ENCODE measurements at places on chromosomes 3 and 15.
A peak's percentile ranks its signal among the peaks of the same experiment; 100 is the strongest.

DNA sequence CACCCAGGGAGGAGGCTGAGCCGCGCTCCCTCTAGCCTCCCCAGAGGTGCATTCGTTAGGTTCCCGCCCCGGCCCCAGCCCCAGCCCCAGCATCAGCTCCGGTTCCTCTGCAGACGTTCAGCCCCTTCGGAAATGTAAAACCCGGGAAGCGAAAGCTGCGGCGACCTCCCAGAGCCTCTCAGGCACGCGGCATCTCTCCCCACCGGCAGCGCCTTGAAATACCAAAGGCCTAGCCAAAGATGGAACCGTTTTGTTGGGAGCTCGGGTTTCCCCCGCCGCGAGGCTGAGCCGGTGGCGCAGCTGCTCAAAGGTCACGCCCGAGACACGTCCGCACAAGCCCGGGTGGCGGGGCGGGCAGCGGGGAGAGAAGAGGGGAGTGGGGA is 77.8 kb upstream of the HES1 start:
- DNase-seq, result no peak

GRCh38 chr3:53858096-53858741 is 11.9 kb downstream of the IL17RB start:
- DNase-seq, result no peak

DNA sequence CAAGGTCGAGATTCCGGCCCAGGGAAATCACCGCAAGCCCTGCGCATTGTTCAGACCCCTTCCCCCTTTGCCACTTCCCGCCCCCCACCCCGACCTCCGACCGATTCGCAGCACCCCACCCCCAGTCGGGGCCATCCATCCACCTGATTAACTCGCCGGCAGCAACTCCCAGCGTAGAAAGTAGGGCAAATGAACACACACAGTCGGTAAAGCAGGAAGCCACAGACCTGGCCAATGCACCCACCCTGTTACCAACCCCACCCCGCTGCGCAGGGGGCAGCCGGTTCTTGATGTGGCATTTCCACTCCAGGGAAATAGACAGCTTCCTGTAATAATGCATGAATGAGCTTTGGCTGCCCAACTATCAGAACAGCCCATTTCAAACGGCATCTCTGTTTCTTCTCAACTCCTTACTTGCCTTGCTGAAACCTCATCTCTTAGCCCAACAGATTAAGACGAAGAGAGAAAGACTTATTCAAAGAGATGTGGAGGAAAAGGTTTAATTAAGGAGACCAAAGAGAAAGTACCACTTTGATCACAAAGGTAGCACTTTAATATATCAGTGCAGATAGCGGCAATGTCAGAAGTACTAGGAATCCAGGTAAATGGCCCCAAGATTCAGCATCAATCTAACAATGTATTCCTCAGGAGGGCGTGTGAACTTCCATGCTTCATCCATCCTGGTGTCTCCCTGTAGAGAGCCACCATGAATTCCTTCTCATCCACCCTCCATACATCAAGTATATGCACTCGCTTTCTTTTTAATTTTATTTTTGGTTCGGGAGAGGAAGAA is 1.9 kb downstream of the TNIK start:
- no peak for DNase-seq

- DNase-seq, result no peak
Measured at GRCh38 chr3:38473229-38473628, 19.5 kb downstream of the ACVR2B start.

DNA sequence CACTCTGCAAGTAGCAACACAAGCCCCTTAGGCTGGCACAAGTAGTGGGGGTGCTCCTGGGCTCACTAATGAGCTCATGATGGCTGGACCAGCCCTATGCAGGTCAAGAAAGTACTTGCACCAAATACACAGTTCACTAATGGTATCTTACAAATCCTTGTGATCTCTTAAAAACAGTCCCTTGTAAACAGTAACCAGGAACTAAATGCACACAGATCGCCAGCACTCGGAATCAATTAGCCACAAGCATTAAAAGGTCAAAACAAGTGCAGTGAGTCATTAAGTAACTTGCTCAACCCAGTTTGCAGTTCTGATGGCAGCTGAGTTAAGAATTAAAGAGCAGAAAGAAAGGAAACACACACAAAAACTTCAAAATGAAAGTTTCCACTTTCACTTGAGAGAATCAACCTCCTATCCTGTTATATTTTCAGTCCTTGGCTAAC is 43.2 kb downstream of the ARHGEF3 start:
- peak; percentile 43 for DNase-seq

DNA sequence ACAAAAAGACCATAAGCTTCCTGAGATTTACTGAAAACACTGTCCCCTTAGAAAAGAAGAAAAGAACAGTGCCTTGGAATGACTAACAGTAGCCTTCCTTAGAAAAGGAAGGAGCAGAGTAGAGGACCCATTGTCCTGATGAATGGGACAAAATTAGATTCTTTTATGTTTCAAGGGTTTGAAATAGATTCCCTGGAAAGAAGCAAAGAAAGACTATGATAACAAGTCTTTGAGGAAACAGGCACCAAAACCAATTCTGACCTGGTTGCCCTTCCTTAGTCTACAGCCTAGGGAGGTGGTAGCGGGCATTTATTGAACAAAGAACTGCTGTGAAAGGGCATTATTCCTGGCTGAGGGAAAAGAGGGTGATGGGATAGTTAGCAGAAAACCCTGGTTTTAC is 1024.8 kb downstream of the TBL1XR1 start:
- DNase-seq, result no peak

DNA sequence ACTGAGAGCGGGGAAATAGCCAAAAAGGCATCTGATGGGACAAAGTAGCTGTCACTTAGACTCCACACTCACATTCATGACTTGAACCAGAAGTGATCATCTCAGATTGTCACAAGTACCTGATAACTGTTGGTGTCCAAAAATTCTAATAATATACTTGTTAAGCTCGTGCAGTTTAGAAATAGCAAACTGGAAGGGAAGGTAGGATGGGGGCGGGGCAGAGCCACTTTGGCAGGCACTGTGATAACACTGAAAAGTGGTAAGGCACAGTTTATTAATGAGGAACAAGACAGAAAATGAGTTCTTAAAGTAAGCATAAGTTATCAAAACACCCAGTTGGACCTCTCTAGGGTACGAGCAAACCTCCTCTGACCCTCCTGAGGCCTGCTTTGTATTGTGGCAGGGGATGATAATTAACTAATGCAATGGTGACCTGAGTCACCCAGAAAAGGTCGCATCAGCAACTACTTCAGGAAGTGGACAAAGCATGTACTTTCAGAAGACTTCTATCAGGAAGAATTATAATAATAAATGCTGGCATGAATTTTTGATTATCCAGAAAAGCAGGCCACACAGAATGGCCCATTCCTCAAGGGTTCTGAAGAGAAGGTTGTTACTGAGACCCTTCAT is 54.4 kb downstream of the ADCY5 start:
- no peak for DNase-seq

GRCh38 chr3:151896246-151897012 is 23.0 kb downstream of the SUCNR1 start:
- peak; percentile 11 for DNase-seq

DNA sequence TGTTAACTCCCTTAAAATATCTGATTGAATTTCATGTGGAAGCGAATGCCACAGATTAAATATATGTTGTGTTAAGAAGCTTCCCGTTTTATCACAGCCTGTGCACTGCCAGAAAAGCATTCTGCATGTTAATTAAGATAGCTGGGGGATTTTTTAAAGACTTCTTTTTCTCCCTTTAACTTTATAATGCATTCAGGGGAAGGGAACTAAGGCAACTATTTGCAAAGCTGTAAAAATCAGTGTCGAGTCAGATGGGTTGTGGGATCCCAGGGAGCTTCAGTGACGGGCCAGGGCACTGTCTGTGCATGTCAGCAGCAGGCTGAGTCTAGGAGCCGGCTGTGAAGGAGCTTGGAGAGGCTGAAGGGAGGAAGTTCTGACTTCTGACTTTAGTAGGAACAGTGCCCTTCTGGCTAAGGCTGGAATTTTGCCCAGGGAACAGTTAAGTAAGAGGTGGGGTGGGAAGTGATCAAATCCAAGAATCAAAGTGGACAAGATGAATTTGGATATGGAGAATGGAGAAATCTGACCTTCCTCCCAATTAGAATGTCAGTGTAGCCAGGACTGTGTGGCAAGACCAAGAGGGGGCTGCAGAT is 77.7 kb downstream of the ABHD5 start:
- no peak for DNase-seq

DNA sequence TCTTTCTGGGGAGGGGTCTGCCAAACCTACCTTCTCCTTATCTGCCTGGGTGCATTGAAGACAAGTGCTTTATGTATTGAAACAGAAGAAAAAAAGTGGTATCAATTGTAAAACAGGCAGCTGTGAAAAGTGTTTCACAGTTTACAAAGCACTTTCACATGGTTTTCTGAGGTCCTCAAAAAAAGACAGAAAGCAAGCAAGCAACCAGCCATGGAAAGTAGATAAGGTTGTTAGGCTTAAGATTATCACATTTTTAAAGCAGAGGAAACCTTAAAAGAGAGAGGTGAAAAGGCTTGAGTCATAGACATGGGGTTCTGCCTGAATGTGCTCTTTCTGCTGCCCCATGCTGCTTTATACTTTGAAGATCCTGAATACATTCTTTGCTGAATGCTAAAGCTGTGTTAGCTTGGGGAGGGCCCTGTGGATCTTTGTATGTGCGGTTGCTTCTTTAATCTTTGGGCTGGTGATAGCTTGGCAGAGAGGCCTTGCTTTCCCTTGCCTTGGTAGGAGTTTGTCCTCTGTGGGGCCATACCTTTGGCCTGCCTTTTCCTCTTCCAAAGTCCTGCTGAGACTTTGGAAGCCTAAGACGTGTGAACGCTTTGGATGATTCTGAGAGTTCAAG is 2.6 kb downstream of the SMAD3 start:
- DNase-seq, result no peak

- no peak for DNase-seq
Measured at GRCh38 chr15:84103345-84103744, 132.2 kb upstream of the GOLGA6L4 start.

DNA sequence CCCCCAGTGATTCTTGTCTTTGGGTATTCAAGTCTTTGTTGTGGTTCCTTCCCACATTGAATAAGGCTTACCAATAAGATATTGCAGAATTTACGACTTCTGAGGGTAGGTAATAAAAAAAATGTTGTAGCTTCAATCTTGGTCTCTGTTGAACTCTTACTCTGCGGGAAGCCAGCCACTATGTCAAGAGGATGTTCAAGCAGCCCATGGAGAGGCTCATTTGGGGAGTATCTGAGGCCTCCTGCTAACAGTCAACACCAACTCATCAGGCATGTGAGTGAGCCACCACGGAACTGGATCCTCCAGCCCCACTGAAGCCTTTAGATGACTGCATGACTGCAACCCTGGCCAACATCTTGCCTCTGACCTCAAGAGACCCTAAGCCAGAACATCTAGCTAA is 3.2 kb upstream of the TBC1D23 start:
- DNase-seq, result peak; percentile 48

GRCh38 chr3:120559242-120560061 is 36.7 kb upstream of the NDUFB4 start:
- DNase-seq, result peak; percentile 92

DNA sequence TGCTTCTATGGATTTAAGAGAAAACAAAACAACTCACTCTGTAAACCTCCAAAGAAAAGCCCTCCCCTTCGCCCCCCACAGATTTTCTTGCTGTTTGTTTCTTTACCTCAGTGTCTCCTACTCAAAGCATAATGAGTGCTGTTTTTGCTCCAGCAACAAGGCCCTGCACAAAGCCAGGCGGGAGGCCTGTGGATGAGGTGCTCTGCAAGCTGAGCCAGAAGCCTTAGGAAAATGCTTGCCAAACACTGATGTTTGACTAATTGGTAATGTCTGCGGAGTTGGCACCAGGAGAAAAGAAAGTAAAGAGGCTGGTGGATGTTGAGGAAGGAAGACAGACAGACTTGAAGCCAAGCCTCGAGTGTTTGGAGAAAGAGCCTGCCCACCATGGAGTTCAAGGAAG is 99.7 kb downstream of the RARB start:
- DNase-seq, result no peak

DNA sequence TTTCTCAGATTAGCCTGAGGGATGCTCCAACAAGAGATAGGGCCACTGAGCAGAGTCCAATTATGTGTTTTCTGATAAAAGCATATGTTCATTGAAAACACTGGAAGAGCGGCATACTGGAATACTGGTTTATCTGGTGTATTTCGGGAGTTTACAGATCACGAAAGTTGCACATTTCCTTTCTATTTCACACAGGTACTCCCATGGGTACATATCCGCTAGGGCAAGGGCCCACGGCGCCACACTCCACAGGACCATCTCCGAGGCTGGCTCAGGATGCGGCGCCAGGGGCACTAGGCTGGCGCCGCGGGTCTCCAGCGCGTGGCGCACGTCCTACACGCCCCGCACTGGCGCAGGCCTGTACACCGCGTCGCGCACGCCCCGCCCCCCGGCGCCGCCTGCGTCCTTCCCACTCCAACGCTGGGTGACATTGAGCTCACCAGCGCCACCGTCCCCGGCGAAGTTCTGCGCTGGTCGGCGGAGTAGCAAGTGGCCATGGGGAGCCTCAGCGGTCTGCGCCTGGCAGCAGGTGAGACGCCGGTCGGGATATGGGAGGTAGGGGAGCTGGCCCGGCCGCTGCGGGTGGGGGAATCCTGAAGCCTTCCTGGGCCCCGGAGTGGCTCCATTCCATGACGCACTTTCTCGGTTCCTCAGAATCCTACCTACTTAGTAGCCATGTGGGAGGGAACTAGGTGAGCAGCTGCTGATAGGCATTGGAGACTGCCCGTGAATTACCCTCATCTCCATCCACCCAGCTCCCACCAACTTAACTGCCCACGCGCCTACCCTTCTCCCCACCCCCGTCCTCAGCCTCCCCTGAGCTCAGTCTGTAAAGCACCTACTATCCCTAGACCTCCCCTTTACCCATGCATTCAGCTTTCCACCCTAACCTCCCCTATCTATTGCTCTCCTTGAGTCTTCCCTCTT is at the start of gene FAM162A:
FAM162A (plus strand) TSS at position 412 of the 927 bp plus-strand sequence; CDS start at position 496, 84 bp downstream.
- DNase-seq, result peak; percentile 94

GRCh38 chr3:5181469-5182141 is 5.9 kb upstream of the EDEM1 start:
- no peak for DNase-seq

- no peak for DNase-seq
Measured at GRCh38 chr3:115808244-115808643, 184.9 kb downstream of the GAP43 start.

DNA sequence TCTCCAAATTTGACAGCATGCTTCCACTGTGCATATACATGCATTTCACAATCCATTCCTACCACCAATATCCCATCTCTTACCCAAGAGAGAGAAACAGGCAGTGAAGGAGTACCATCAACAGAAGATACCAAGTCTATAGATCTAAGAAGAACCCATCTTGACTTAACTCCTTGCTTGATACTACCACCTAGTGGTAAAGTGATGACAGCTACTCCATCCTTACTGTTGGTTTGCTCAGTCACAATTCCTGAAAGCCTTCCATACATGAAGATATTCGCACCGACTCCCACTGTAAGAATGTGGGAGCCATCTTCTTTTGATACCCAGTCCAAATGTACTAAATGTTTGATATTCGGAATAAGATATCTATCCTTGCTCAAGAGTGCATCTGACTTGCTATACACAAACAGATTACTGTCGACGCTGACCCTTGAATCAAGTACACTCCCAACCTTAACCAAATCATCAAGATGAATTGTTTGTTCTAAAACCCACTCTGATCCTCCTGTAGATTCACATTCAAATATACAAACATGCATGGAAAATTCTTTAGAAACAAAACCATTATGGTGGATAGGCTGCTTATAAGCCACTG is 123.1 kb downstream of the DMXL2 start:
- DNase-seq, result peak; percentile 53
